ENCODE measurements at places on chromosomes 2 and 18.
A peak's percentile ranks its signal among the peaks of the same experiment; 100 is the strongest.

GRCh38 chr2:101002562-101003277 is 631 bp downstream of the RPL31 start:
- no peak for DNase-seq
- peaks cover 45% of the 10 kb centered on the region for H3K4me1 ChIP-seq
- peaks cover 35% of the 10 kb centered on the region for H3K36me3 ChIP-seq
- H3K4me3 ChIP-seq: peak overlapping the region; percentile 81

DNA sequence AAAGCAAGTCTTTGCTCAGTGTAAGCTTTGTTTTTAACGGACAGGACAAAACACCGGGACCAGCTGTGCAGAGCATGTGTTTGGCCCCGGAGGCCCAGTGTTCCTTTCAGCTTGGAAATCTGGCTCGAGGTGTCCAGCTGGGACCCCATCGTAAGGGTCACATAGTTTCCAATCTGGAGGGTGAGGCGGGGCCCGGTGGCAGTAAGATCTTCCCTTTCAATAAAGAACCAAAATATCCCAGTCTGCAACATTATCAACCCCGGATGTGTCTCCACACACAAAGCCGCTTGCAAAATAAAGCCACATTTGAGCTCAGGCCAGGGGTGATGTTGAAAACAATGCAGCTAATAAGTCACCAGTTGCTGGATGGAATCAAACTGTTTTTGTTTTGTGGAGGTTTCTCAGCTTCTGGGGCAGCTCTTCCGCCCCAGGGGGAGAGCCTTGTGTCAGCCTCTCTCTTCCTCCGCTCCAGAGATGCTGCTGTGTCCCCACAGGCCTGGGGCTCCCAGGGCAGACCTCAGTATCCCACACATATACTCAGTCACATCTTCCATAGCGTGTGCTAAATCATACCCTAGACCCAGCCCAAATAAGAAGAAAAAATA is 138.6 kb upstream of the GLI2 start:
- no peaks in the 10 kb centered on the region for H3K36me3 ChIP-seq
- peaks cover 19% of the 10 kb centered on the region for H3K4me1 ChIP-seq
- no peaks in the 10 kb centered on the region for H3K27me3 ChIP-seq
- no peak overlapping the region for H3K27ac ChIP-seq
- no peak overlapping the region for H3K4me3 ChIP-seq

- DNase-seq: no peak
- H3K36me3 ChIP-seq: no peaks in the 10 kb centered on the region
- H3K4me1 ChIP-seq: no peaks in the 10 kb centered on the region
- no peak overlapping the region for H3K27ac ChIP-seq
- H3K4me3 ChIP-seq: no peak overlapping the region
- no peaks in the 10 kb centered on the region for H3K27me3 ChIP-seq
Measured at GRCh38 chr2:19793132-19793750, 108.5 kb downstream of the TTC32 start.

DNA sequence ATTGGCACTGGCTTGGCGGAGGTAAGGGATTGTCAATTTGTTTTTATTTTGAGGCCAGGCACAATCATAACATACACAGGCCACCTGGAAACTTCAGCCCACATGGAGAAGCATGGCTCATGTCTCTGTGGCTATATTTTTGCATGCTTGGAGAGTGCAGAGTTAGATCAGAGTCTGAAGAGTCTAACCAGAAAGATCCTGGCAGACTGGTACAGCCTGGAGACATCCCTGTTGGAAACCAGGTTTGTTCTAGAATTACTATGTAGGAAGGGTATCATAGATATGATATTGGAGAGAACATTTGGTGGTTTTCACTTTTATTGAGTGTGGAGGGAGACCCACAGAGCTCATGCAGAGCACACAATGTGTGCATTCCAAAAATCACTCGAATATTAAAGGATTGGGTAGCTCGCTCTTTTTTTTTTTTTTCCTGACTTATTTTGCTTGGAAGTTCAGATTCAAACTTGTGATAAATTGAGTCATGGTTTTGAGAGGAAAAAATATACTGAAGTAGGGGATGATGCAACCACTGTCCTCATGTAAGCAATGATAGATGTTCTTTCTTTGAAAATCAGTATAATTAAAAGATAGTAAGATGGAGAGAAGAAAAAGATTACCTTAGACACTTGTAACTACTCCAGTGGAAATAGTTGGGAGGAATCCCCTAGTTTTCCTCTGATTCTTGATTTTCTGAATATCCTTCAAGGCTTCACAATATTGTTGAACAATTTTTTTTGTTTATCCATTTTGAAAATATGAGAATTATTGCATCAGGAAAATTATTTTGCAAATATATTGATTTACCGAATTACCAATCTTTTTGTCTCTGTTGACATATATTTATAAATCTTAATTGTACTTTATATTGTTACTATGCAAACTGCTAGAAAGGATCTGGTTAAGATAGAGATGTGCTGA is 185.7 kb upstream of the ZEB2 start:
- peaks cover 5% of the 10 kb centered on the region for H3K4me1 ChIP-seq

DNA sequence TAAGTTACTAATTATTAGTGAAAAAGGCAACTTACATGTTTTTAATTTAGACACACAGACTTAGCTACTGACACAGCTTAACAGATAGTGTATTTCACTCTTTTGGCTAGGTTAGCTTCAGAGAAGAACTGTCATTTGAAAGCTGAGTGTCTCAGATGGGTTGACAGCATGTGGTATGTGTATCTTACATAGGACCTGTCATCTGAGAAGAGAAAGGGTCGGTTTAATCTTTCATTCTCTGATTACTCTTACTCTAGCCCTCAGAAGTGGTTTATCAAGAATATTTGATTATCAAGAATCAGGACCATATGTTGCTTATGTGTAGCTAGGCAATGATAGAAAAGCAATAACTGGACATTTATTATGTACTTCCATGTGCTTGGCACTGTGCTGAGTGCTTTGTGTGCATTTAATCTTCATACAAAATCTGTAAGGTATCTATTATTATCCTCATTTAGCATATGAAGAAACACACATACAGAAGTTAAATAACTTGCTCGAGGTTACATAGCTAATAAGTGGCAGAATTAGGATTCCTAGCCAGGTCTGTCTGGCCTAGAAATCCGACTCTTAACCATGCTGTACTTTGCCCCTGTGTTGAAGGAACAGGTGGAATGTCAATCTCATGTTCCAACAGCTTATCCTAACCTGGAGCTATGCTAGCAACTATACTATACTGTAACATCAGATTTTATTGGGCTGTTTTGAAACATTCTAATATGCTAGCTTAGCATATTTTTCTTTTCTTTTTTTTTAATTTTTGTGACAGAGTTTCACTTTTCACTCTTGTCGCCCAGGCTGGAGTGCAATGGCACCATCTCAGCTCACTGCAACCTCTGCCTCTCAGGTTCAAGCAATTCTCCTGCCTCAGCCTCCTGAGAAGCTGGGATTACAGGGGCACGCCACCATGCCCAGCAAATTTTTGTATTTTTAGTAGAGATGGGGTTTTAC is 28.4 kb downstream of the CFLAR start:
- peaks cover 38% of the 10 kb centered on the region for H3K36me3 ChIP-seq
- H3K4me1 ChIP-seq: peaks cover 13% of the 10 kb centered on the region
- no peak overlapping the region for H3K4me3 ChIP-seq
- no peak for DNase-seq
- H3K27me3 ChIP-seq: no peaks in the 10 kb centered on the region
- no peak overlapping the region for H3K27ac ChIP-seq

GRCh38 chr2:36965206-36965605 is 1.1 kb downstream of the STRN start:
- H3K27me3 ChIP-seq: no peaks in the 10 kb centered on the region
- no peak for DNase-seq
- H3K27ac ChIP-seq: no peak overlapping the region
- no peaks in the 10 kb centered on the region for H3K36me3 ChIP-seq
- H3K4me1 ChIP-seq: no peaks in the 10 kb centered on the region

- no peaks in the 10 kb centered on the region for H3K27me3 ChIP-seq
- H3K4me1 ChIP-seq: no peaks in the 10 kb centered on the region
- H3K36me3 ChIP-seq: no peaks in the 10 kb centered on the region
- H3K27ac ChIP-seq: no peak overlapping the region
- no peak for DNase-seq
- H3K4me3 ChIP-seq: no peak overlapping the region
Measured at GRCh38 chr2:3076848-3077642, 300.6 kb downstream of the EIPR1 start.

GRCh38 chr2:45605116-45605515 is 6.0 kb downstream of the SRBD1 start:
- peaks cover 5% of the 10 kb centered on the region for H3K36me3 ChIP-seq
- no peak overlapping the region for H3K27ac ChIP-seq
- H3K4me1 ChIP-seq: peaks cover 6% of the 10 kb centered on the region
- DNase-seq: no peak
- no peaks in the 10 kb centered on the region for H3K27me3 ChIP-seq

- no peak overlapping the region for H3K27ac ChIP-seq
- DNase-seq: no peak
- H3K4me1 ChIP-seq: no peaks in the 10 kb centered on the region
- H3K27me3 ChIP-seq: no peaks in the 10 kb centered on the region
- H3K36me3 ChIP-seq: no peaks in the 10 kb centered on the region
Measured at GRCh38 chr2:191957996-191958860, 111.3 kb upstream of the CAVIN2 start.

- DNase-seq: no peak
- H3K4me1 ChIP-seq: no peaks in the 10 kb centered on the region
- no peak overlapping the region for H3K4me3 ChIP-seq
- H3K27me3 ChIP-seq: no peaks in the 10 kb centered on the region
- no peak overlapping the region for H3K27ac ChIP-seq
Measured at GRCh38 chr2:173056705-173057364, 18.8 kb upstream of the MAP3K20 start.

DNA sequence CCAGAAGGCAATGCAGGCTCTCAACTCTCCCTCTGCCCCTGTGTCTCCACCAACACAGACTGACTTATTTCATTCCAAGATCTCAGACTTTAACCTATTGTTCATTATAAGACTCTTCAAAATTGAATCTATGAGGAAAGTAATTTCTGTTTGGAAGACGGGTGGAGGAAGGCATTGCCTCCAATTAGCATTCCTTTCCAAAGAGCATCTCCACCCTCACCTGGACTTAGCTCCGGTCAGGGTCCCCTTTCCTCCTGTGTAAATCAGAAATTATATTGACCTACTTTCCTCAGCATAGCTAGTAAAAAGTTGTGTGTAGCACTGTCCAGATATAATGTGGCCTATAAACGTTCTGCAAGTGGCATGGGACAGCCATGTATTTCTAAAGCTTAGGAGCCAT is 230.4 kb upstream of the ACVR2A start:
- no peaks in the 10 kb centered on the region for H3K4me1 ChIP-seq
- H3K27ac ChIP-seq: no peak overlapping the region
- no peak overlapping the region for H3K4me3 ChIP-seq
- DNase-seq: no peak
- no peaks in the 10 kb centered on the region for H3K36me3 ChIP-seq

- no peaks in the 10 kb centered on the region for H3K27me3 ChIP-seq
- H3K36me3 ChIP-seq: no peaks in the 10 kb centered on the region
- DNase-seq: no peak
- no peak overlapping the region for H3K27ac ChIP-seq
Measured at GRCh38 chr2:137383391-137383790, 580.9 kb upstream of the HNMT start.

GRCh38 chr2:98588880-98589431 is 19.4 kb downstream of the COA5 start:
- no peak overlapping the region for H3K27ac ChIP-seq
- no peaks in the 10 kb centered on the region for H3K36me3 ChIP-seq
- H3K4me1 ChIP-seq: no peaks in the 10 kb centered on the region
- H3K4me3 ChIP-seq: no peak overlapping the region

- H3K4me1 ChIP-seq: no peaks in the 10 kb centered on the region
- H3K36me3 ChIP-seq: peaks cover 31% of the 10 kb centered on the region
- H3K4me3 ChIP-seq: no peak overlapping the region
- no peak overlapping the region for H3K27ac ChIP-seq
- DNase-seq: no peak
Measured at GRCh38 chr18:8787371-8787670, 82.0 kb downstream of the MTCL1 start.

DNA sequence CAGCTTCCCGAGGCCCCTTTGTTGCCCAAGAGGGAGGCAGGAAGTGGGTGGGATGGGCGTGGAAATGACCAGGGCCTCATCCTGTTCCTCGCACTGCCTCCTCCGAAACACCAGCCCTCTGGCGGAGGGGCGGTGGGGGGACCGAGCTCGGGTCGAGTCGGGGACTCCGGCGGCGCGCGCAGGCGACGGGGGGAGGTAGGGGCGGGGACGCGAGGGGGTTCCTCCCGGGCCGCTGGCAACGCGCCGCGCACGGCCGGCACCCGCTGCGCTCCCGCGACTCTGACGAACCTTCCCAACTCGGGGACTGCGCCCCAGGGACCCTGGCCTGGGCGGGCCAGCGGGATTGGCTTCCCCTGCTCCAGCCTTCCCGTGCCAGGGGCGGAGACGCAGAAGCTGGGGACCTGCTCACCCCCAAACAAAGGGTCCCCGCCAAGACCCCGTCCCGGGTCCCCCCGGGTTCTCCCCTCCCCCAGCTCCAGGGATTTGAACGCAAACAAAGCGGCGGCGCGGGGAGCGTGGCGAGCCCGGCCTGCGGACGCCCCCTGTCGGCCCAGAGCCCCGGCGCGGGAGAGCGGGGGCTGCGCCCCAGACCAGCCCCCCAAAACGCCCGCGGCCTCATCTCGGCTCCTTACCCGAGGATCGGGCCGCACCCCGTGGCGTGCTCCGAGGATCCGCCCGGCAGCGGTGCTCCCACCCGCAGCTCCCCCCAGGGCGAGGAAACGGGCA is 1.2 kb downstream of the SEMA4C start:
- H3K36me3 ChIP-seq: peaks cover 26% of the 10 kb centered on the region
- H3K27me3 ChIP-seq: no peaks in the 10 kb centered on the region
- H3K4me3 ChIP-seq: peak overlapping the region; percentile 94
- H3K4me1 ChIP-seq: peaks cover 39% of the 10 kb centered on the region
- H3K27ac ChIP-seq: peak overlapping the region; percentile 98

DNA sequence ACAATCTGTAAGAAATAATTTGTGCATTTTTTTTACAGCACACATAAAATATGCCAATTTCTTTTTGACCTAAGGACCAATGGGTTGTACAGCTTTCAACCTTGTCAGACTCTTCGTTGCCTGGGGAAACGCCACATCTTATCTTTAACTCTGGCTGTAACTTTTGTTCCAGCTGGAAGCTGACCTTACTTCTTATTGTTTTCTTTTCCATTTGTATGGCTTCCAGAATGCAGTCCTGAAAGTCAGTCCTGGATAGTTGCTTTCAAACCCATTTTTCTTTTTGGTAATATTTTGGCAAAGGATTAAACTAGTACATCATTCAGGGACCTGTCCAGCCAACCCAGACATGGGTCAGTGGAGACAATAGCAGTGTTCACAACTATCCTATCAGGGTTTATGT is 686.5 kb upstream of the CDH2 start:
- no peaks in the 10 kb centered on the region for H3K36me3 ChIP-seq
- no peak overlapping the region for H3K4me3 ChIP-seq

- peak overlapping the region; percentile 52 for H3K27ac ChIP-seq
- no peaks in the 10 kb centered on the region for H3K27me3 ChIP-seq
- H3K4me3 ChIP-seq: no peak overlapping the region
- H3K36me3 ChIP-seq: no peaks in the 10 kb centered on the region
- DNase-seq: no peak
Measured at GRCh38 chr2:66477135-66477842, 42.4 kb downstream of the MEIS1 start.

DNA sequence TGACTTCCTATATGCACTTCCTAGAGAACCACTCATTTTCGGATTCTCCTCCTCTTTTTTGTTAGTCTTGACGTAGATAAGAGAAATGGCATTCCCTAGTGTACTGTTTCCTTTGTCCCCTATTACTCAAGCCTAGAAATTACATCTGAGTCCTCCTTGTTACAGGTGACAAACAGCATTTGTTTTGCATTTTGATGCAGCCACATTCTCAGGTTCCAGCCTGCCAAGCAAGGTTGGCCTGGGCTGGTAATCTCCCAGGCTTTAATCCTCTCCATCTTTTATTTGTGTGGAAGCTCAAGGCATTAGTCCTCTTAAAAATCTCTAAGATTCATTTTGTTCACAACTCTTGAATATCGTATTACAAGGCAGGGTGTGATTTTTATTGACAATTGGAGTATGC is 318.0 kb upstream of the NRP2 start:
- peaks cover 6% of the 10 kb centered on the region for H3K4me1 ChIP-seq
- no peaks in the 10 kb centered on the region for H3K36me3 ChIP-seq
- H3K27ac ChIP-seq: no peak overlapping the region
- H3K27me3 ChIP-seq: no peaks in the 10 kb centered on the region

All from esophagus squamous epithelium (tissue), 5 donors.